ENCODE measurements at places on chromosomes 1 and 21. TPM values are rescaled to one million over a fixed set of nuclear protein-coding genes. Genes with fewer than 3 reads are reported as not detected.

- no peak for DNase-seq
These were observed 146.2 kb upstream of the NFIA start for GRCh38 chr1:60936163-60936562.

OR14K1 gene
- not detected for total RNA-seq

TIMM17A gene
- total RNA-seq = 40.8 TPM

PRR9 gene
- total RNA-seq = not detected

DNA sequence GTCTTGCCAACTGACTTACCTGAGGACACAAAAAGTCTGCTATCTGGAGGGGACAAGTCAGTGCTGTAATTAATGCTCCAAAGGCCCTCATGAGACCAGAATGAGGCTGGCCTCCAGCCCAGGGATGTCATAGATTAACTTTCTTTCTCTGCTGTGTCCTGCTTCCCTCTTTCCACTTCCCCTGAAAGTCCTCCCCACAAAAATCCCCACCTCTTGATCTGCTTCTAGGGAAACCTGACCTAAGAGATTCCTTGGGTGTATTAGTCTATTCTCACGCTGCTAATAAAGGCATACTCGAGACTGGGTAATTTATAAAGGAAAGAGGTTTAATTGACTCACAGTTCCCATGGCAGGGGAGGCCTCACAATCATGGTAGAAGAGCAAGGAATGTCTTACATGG lies 39.2 kb downstream of the RUNX3 start:
- DNase-seq = no peak

DNA sequence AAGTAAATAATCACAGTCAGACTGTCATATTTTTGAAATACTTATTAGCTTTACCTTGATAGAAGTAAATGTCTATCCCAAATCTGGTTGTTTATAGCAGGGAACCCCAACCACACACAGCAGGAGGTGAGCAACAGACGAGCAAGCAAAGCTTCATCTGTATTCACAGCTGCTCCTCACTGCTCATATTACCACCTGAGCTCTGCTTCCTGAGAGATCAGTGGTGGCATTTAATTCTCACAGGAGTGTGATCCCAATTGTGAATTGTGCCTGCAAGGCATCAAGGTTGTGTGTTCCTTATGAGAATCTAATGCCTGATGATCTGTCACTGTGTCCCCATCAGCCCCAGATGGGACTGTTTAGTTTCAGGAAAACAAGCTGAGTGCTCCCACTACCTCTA lies 104.3 kb downstream of the GPATCH2 start:
- no peak for DNase-seq

SLFNL1 gene
- 0.50 TPM for total RNA-seq

- DNase-seq = no peak
These were observed 123.8 kb downstream of the PCBP3 start for GRCh38 chr21:45767071-45768006.

- DNase-seq = no peak
These were observed 18.0 kb downstream of the ACP6 start for GRCh38 chr1:147652306-147652705.

GRCh38 chr1:230194525-230194924 lies 127.5 kb downstream of the GALNT2 start:
- DNase-seq = no peak

- DNase-seq = no peak
These were observed 182.9 kb upstream of the ATP1B1 start for GRCh38 chr1:168923521-168924136.

CHODL gene
- total RNA-seq = 2.0 TPM

ESPN gene
- 14.2 TPM for total RNA-seq

DNA sequence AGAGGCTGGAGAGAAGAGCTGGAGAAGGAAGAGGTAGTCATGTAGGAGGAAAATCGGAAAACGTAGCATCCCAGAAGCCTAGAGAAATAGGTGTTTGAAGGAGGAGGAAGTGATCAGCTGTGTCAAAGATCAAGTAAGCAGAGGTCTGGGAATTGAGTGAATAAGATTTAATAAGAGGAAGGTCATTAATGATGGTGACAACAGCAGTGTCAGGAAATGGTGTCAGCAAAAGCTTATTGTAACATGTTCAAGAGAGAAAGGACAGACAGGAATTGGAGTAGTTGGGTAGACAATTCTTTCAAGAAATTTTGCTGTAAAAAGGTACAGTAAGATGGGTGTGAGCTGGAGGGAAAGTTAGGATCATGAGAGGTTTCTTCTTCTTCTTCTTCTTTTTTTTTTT lies 41.6 kb upstream of the SLC6A9 start:
- DNase-seq = no peak

- peak; percentile 72 for DNase-seq
These were observed 19.8 kb downstream of the OLFML2B start for GRCh38 chr1:162003830-162004215.

DNA sequence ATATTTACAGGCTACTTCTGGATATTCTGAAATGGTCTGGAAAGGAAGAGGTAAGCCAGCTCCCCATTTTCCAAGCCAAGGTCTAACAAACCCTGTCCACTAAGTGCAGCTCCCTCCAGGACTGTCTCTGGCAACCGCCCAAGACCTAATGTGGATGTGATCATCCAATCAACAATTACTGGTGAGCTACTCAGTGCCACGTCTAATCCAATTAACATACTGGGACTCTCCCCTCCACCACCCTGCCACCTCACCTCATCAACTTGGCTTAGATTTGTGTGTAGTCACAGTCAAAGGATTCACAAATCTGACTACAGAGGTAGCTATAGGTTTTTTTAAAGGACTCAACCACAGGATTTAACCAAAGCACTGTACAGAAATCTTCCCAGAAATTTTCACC lies 25.4 kb upstream of the S100A7 start:
- no peak for DNase-seq

DNA sequence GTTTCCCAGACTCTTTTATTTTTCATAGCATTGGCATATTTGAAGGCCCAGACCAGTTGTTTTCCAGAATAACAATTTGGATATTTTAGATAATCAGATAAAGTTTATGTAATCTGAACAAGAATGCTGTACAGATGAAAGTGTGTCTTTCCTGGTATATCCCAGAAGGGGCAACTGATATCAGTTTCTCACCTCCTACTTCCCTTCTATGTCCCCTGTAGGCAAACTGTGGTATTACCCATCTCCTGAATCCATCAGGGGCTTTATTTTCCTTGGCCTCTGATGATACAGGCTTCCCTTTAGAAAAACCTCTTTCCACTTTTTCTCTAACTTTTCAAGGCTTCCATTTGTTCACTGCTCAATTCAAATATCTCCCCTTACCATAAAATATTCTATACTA lies 87.5 kb upstream of the RGS1 start:
- DNase-seq = no peak

SEC16B gene
- total RNA-seq = 4.8 TPM

PARS2 gene
- 7.1 TPM for total RNA-seq

DNA sequence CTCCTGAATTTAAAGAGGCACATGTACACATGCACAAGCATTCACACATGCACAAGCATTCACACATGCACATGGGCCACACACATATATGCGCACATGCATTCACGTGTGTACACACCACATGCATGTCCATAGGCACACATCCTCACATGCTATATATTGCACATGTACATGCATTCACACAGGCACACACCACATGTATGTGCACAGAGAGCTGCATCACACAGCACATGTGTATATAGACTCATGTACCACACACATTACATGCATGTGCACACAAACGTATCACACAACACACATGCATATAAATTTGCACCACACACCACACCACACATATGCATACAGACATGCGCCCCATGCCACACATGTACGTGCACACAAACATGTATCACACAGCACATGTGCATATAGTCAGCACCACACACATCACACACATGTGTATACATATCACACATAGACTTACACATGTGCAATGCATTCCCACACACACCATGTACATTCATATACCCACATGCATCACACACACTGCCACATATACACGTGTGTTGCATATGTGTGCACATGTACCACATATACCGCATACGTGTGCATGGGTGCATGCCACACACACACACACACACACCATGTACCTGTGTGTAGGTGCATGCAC lies 54.6 kb upstream of the COL18A1 start:
- DNase-seq = no peak

DNA sequence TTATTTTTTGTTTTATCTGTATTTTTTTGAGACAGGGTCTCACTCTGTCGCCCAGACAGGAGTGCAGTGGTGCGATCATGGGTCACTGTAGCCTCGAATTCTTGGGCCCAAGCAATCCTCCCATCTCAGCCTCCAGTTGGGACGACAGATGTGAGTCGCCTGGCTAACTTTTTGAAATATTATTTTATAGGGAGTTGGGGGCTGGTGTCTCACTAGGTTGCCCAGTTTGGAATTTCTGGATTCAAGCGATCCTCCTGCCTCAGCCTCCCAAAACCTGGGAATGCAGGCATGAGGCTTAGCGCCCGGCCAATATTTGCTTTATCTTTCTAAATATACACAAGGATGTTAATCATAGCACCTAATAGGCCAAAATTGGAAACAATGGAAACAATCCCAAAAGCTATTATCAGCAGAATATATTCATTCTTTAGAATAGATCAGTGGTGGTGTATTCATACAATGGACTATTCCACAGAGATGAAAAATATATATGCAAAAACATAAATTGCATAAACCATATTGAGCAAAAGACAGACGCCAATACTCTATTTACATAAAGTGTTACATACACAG lies 55.9 kb downstream of the DAP3 start:
- DNase-seq = no peak

GRCh38 chr1:219244864-219245263 lies 71.2 kb downstream of the LYPLAL1 start:
- no peak for DNase-seq

GRCh38 chr1:75641325-75641724 lies 30.4 kb upstream of the SLC44A5 start:
- no peak for DNase-seq

DNA sequence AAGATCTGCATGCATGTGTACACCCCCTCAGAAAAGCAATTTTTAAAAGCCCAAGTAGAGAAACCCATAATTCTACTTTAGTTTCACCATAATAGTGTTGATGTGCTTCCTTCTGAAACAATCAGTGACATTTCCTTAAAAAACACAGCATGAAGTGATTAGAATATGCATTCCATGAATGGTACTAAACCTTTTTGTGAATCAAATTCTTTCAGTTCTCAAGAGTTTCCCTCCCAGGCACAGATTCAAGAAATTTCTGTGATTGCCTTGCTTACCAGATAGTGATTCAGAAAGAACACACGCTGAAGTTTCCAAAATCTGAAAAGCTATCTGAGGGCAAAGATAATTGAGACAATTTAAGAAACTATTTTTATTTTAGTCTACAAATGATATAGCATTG lies 136.4 kb upstream of the ADGRL2 start:
- DNase-seq = no peak

- DNase-seq = no peak
These were observed 373.5 kb upstream of the ADGRL4 start for GRCh38 chr1:79380078-79380477.

CD2 gene
- 12.1 TPM for total RNA-seq

DNA sequence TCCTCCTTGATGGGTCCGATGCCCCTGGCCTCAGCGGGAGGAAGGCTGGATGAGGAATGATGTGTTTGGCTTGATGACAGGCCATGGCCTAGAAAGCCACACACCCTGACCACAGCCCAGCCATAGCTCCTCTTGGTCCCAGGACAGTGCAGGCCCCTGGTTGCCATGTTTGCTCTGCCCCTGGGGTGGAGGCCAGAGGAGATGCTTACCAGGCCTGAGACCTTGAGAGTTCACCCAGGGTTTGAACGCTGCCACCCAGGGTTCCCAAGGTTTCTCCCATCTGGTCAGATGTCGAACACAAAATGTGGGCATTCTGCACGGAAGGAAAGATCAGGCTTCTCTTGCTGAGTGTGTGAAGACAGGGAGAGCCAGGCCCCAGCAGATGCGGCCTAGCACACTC lies 2.6 kb downstream of the C1orf226 start:
- DNase-seq = no peak

- no peak for DNase-seq
These were observed 8.1 kb upstream of the INKA2 start for GRCh38 chr1:111747282-111747734.

CLDN17 gene
- not detected for total RNA-seq

GRCh38 chr1:36366091-36366661 lies 19.5 kb downstream of the STK40 start:
- no peak for DNase-seq

ELF3 gene
- total RNA-seq = 400 TPM

- DNase-seq = no peak
These were observed 52.5 kb downstream of the LRIG2 start for GRCh38 chr1:113125517-113125916.

DNA sequence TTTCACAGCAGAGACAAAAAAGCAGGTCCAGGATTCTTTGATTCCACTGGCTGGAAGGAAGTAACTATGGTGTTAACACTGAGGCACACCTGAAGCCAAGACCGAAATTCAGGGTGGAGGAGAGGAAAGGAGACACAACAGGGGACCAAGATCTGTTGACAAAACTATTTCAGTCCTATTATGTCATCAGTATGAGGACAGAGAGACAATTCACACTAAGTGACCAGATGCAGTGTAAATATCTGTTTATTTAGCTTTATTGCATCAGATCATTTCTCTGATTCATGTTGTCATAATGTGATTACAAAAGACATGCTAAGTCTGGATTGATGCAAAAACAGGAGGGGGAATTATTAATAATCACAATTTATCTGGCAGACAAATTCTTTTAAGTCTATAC lies 118.8 kb downstream of the SIPA1L2 start:
- DNase-seq = no peak

DNA sequence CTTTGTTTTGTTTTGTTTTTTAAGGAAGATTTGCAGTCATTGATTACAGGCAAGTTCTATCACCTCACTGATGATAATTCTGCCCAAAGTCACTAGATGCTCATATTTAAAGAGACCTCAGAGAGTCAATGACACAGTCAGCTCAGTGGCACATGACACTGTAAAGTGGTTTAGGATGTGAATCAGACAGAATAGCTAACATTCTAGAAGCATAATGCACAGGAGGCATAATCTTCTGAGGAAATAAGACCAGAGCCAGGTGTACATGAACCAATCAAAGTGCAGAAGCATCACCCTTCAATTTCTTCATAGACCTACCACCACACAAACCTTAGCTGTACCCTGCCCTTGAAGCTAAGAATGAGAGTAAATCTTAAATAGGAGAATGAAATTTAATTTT lies 268.5 kb downstream of the BRINP2 start:
- DNase-seq = no peak

CTSS gene
- 109 TPM for total RNA-seq

LMX1A gene
- not detected for total RNA-seq

CYP4A22 gene
- 4.1 TPM for total RNA-seq

FMO4 gene
- total RNA-seq = 10.6 TPM

Data from kidney (tissue), 22 donors.